OCI-LY7 (cell line): ENCODE measurements at places on chromosomes 13 and 19. TPM values are rescaled to one million over a fixed set of nuclear protein-coding genes. Genes with fewer than 3 reads are reported as not detected.

- no peak for DNase-seq
These were observed 230.7 kb downstream of the NALCN start for GRCh38 chr13:101185606-101186005.

DNA sequence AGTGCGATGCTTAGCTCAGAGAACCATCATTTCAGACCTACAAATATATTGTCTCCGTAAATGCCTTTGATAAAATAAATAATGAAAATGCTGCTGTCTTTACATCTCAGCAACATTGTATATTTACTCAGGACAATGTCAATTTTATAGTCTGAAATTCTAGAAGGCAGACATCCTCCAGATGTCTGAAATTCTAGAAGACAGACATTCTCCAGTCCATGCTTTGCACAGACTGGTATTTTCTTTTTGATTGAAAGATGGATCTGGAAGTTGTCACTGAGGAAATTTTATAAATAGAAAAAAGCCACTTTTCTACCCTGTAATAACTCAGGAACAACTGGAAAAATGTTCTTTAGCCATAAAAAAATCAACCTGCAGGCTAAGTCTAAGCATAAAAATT is 2293.3 kb downstream of the PCDH9 start:
- DNase-seq: no peak

Gene ZNF66
- 28.4 and 39.6 TPM in 2 replicates for total RNA-seq

Gene LIN37
- total RNA-seq: 11.7 and 20.0 TPM in 2 replicates
